Stimulated activated CD8-positive, alpha-beta memory T cell treated with anti-CD3 and anti-CD28 coated beads, Interleukin-2, amount 100 ng/mL, for 1 hour (primary cell): ENCODE measurements at places on chromosomes 6 and 20.

DNA sequence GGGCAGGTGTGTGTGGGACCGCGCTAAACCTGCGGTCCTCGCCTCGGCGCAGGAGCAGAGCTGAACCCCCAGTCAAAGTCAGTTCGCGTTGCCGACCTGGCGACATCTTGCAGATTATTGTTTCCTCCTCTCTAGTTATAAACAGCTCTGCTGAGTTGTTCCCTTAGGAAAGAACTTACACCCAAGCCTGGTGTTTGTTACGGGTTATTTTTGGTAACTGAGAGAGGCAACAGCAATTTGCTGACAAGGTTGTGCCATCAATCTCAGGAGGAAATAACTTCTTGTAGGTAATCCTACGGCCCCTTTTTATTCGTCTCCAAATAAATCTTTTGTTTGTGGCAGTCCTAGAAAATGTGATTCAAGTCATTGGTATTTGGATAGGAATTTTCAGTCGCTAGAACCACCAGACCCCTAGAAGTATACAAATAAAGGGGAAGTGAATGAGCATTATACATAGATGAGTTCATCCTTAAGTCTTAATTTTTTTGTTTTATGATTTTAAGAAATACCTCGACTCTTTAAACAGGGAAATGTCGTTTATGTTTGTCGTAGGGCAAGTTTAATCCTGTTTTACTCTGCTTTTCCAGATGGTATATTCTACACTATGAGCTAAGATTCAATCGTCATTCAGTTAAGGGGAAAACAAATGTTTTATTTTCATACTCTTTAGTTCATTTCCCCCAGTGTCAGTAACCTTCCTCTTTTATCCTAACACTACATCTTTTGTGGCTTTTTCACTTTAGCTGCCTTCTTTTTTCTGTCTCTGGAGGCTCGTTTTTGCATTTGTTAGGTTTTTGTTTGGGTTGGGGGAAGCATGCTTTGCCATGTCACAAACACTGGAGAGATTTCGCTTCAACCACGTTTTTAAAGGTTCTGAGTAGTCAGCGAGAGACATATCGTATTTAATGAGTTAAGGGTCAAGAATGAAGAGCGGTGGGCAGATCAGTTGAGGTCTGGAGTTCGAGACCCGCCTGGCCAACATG, 1.2 kb downstream of the PM20D2 start:
- DNase-seq, result no peak

- DNase-seq, result no peak
Observed at GRCh38 chr6:162887981-162888689, 160.4 kb downstream of the PACRG start.

DNA sequence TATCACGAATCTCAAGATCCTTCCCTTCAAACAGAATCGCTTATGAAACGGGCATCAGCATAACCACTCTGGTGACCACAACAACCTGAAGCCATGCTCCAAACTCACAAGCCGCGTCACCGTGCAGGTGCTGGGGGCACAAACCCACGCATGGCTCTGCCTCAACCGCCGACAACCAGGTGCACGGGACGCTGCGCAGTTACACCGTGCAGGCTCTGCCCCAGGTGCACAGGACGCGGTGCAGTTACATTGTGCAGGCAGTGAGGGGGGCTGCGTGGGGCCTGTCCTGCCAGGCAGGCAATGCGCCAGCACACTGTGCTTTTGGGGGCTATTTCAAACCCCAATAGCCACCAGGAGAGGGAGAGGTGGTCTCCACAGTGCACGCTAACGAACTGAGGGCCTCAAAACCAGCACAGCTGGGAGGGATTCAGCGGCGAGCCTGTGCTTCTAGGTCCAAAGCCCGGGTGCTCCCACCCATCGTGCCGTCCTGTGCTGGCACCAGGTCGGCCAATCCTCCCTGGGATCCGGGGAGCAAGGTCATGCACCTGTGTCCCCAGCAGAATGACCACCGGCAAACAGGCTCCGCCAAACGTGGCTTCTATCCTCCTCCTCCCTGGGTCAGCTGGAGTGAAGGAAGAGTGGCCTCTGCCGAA, 35.8 kb downstream of the ZBTB46 start:
- no peak for DNase-seq

- no peak for DNase-seq
Observed at GRCh38 chr20:32465092-32465900, 107.2 kb downstream of the ASXL1 start.

DNA sequence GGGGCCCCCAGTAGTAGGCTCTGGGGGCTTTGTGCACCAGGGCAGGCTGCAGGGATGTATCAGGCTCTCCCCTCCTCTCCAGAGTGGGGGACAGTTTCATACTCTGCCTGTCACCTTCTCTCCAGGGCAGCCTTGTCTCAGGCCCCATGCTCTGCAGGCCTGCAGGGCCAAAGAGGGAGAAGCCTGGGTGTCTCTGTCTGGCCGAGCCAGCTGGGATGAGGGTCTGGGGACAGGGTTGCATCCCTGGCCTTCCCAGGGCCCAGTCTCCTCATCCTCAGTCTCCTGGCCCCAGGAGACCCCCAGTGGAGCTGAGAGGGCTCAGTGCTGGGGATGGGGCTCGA, 14.8 kb upstream of the IP6K3 start:
- no peak for DNase-seq

DNA sequence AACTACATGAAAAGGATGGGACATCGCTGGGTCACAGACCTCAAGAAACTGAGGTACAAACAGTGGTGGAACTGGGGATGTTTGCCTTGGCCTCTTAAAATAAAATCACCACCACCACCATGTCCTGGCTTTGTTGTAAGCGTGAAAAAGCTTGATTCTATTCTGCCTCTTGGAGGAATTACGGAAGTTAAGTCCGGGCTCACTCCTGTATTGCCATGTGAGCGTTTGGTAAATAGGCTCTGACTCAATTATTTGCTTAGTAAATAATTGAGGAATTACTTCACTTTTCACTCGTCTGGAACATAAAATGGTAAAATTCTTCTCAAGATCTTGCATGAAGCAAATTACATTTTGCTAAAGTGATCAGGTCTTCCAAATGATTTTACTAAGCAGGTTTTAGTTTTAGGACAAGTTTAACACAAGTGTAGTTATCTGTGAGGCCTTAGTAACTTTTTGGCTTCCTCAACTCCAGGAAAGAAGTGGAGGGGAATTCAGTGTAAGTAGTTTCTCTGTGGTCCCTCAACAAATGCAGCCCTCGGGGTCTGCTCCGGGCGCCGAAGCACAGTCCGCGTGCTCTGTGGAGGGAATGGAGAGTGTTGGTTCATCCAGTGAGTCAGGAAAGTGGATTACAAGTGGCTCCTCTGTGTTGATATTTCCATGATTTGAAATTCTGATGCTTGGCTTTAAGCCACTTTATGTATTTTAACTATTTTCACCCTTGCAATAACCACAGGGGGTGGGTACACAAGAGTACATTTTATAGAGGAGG, 23.8 kb downstream of the IYD start:
- DNase-seq, result no peak

DNA sequence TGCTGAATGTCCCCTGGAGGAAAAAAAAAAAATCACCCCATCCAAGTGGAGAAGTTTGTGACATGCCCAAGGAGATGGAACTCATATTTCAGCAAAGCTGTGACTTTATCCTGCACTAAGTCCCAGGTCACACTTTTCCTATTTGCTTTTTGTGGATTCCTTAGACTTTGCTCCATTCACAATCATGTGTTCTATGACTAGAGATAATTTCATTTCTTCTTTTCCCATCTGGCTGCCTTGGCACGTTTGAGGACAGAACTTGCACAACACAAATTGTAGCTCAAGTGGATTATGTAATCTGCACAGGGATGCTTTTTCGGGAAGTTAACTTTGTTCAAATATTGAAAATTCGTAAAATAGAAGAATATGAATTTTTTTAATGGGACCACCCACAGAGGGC, 100.7 kb upstream of the PTPN1 start:
- no peak for DNase-seq

GRCh38 chr20:45970646-45971424, 1.2 kb downstream of the ZNF335 start:
- no peak for DNase-seq

DNA sequence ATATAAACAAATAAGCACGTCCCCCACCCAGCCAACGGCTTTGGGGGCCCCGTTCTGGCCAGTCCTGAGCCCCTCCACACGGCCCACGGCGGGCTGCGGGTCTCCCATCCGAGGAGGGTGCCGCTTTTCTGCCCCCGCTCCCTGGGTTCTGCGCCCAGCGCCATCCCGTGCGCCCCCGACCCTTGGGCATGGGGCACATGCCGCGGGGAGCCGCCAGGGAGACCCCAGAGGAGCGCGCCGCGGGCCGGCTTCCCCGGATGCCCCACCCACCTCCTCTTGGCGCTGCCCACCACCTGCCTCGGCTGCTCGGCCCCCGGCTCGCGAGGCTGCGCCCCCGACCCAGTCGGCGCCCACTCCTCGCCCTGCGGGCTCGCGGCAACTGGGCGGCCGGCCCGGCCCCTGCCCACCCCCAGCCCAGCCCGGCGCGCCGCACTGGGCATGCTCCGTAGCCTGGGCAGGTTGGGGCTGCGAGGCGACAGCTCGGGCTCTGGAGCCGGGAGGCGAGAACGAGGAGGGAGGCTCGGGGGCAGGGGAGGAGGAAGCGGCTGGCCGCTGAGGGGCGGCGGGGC, 570 bp upstream of the PLCB4 start:
- DNase-seq, result no peak

GRCh38 chr20:58483470-58483869, 31.7 kb downstream of the APCDD1L start:
- DNase-seq, result no peak

GRCh38 chr6:98845211-98846020, 11.0 kb downstream of the POU3F2 start:
- DNase-seq, result peak; percentile 34

GRCh38 chr6:112145080-112145573, 57.7 kb downstream of the FAM229B start:
- DNase-seq, result no peak

DNA sequence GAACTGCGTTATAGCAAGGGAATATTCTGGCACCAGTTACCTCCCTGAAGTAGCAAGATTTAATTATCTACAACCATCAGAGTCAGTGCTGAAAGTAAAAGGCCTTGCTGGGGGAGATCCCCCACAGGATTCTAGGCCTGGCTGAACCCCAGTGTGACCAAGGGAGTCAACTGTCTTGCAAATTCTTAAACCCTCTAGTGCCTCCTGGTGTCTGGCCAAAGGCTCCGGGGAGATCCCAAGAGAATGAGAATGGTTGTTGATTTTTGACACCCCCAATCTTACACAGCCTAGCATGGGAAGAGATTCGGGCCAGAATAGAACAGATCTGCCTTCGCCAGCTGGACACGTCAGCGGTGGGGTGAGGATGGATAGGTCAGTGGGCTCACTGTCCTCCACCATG, 179.4 kb downstream of the ERMARD start:
- no peak for DNase-seq

GRCh38 chr6:39938773-39939654, 4.8 kb upstream of the MOCS1 start:
- DNase-seq, result no peak

DNA sequence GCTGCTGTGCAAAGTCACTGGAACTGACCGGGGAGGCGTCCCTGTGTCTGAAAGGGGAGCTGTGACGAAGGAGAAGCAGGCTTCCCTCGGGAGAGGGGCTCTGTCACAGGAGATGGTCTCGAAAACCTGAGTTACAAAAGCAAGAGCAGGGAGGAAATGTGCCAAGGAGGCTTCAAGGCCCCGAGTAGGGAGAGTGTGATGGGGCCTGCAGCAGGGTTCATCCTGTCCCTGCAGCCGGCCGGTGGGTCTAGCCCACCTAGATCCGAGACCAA, 16.7 kb downstream of the DYNLT1 start:
- DNase-seq, result no peak

DNA sequence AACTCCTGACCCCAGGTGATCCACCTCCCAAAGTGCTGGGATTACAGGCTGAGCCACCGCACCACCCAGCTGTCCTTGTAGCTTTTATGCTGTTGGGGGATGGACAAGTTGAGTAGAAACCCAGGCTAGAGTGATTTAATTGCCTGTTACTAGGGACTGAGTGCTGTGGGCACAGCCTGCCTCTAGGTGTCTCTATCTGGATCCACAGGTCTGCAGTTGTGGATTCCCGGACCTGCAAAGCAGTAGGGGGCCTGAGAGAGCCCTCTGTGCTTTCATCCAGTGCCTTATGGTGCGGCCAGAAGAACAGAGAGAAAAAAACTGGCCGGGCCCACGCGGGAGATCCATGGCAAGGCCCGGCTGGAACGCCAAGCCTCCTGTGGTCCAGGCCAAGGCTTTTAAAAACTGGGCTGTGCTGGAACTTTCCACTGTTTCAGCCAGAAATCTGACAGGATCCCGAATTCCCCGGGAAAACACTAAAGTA, 5.2 kb downstream of the SIRPA start:
- DNase-seq, result no peak

DNA sequence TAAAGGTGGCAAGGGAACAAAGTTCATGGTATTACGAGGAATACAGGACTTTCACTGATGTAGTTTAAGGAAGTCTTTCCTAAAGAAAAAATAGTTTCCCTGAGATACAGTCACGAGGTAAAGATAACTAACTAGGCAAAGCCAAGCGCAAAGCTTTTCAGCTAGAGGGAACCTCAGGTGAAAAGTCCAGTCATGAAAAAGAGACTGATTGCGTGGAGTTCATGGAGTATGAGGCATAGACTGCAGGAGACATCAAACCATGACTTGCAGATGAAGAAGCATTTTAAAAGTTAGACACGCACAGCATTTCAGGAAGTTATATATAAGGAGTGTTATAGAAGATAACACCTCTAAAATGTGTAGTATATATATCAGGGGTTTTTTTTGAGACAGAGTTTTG, 205.6 kb upstream of the ZNF184 start:
- no peak for DNase-seq

GRCh38 chr6:885051-885590, 192.2 kb upstream of the EXOC2 start:
- no peak for DNase-seq

DNA sequence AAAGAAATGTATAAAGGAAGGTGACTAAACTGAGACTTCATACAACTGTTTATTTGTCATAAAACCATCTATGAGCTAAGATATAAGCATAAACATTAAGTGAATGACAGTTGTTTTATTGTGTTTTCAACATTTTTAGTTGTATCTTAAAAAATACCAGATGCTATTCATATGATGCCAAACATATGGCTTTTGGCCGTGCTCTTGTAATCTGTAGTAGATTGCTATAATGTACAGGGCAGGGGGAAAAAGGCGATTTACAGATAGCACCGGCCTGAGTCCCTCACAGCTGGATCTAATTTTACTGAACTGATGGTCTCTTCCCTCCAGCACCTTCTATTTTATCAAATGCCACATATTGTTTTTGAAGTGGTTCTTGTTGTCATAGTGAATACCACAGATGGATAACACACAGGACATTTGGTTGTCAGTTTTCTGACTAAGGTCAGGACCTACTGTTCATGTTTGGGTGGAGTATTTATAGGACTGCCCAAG, 48.2 kb downstream of the CENPW start:
- no peak for DNase-seq

- no peak for DNase-seq
Observed at GRCh38 chr6:164898412-164898811, 411.0 kb downstream of the C6orf118 start.
